ENCODE measurements at places on chromosomes 12 and 14.

- no peak for DNase-seq
These were observed 413.6 kb downstream of the TMEM121 start for GRCh38 chr14:105939810-105940508.

GRCh38 chr12:132601171-132601883 is 9.1 kb downstream of the LRCOL1 start:
- no peak for DNase-seq

DNA sequence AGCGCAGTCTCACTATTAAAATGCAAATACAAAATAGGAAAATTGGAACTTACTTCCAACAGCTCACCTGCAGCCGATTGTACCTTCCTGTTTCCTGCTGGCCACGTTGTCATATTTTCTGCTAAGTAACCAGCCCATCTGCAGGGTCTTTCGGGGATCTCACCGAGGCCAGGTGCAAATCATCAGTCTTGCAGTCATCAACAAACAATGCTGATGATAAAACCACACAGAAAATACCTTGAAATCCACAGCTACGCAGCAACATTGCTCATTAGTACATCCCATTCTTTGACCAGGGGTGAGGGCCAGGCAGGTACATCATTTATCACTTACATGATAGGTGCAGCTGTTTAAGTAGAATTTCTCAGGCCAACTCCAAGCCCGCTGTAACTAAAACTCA is 406.9 kb downstream of the TMEM121 start:
- no peak for DNase-seq

- no peak for DNase-seq
These were observed 44.3 kb downstream of the CCDC92 start for GRCh38 chr12:123928274-123928865.

GRCh38 chr12:52976574-52977071 is 27.7 kb downstream of the KRT18 start:
- no peak for DNase-seq

DNA sequence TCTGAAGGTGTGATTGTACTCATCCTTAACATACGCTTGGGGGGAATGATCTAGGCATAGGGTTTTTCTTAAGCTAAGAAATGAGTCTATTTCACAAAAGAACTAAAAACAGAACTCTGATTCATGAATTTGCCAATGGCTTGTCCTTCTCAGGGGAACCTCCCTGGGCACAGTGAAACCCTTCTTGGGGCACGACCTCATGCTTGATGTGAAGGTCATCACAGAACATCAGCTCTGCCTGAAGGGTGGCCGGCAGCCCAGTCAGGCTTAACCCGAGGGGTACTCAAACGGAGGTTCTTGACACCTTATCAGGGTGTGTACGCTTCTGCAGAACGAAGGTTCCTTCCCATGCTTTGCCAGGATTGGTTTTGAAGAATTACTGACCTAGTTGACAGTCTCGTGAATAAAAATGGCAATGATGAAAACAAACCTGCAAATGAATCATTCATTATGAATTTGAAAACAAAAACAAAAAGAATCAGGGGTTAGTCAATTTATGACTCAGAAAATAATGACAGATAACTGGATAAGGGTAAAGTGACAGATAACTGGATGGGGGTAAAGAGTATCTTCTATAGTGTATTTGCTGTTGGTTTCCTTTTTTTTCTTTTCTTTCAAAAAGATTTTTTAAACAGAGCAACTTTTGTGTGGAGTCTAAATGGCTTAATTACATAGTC is 86.4 kb downstream of the GALNT8 start:
- DNase-seq = no peak

- no peak for DNase-seq
These were observed 27.4 kb downstream of the NELL2 start for GRCh38 chr12:44848703-44849085.

GRCh38 chr12:123148223-123148622 is 2.7 kb downstream of the PITPNM2 start:
- no peak for DNase-seq

DNA sequence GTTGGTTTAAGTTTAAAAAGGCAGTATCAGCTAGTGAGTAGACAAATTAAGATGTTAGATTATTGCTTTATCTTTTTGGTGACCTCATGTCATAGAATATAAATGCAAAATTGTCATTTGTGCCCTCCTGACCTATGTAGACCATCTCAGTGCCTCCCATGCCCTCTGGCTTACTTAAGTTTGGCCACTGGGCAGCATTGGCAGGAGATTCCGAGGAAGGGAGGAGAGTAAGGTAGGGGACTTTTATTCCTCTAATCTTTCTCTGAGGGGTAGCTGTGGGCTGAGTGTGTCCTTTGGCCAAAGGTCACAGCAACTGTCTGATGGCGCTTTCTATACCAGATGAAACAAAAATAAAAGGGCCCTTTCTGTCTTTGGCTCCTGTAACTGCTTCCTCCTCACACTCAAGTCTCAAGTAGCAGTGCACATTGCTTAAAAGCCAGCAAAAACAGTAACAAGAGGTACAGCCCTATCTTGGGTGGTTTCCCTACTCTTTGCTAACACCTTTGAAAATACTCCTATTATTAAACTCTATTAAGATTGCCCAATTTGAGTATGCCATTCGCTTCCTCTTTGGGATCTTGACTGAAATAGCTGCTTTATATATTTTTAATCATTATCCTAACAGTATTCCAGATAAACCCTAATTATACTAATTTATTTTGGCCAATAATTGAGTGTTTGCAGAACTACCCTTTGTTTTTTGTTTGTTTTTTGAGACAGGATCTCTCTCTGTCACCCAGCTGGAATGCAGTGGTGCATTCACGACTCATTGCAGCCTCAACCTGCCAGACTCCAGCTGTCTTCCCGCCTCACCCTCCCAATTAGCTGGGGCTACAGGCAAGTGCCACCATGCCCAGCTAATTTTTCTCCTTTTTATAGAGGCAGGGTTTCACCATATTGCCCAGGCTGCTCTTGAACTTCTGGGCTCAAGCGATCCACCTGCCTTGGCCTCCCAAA is 56.5 kb upstream of the KCNH3 start:
- DNase-seq = no peak

- DNase-seq = no peak
These were observed 366 bp downstream of the LPCAT3 start for GRCh38 chr12:7017870-7018349.

DNA sequence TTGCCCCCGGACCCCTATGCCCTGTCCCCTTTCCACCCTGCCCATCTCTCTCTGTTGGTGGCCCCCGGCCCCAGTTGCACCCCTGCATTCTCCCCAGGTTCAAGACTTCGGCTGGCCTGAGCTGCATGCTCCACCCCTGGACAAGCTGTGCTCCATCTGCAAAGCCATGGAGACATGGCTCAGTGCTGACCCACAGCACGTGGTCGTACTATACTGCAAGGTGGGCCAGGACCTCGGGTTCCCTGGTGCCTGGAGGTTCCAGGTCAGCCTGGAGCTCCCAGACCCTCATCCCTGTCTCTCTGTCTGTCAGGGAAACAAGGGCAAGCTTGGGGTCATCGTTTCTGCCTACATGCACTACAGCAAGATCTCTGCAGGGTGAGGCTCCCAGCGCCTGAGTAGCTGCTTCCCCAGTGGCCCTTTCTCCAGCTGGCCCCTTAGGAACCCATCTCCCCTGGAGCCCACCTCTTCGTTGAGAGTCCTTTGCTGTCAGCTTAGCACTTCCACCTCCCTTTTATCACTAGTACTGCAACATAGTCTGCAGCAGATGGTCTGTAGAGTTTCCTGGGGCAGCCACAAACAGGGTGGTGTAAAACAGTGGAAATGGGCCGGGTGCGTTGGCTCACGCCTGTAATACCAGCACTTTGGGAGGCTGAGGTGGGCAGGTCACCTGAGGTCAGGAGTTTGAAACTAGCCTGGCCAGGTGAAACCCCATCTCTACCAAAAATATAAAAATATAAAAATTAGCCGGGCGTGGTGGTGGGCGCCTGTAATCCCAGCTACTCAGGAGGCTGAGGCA is 5.8 kb downstream of the TNS2 start:
- no peak for DNase-seq

DNA sequence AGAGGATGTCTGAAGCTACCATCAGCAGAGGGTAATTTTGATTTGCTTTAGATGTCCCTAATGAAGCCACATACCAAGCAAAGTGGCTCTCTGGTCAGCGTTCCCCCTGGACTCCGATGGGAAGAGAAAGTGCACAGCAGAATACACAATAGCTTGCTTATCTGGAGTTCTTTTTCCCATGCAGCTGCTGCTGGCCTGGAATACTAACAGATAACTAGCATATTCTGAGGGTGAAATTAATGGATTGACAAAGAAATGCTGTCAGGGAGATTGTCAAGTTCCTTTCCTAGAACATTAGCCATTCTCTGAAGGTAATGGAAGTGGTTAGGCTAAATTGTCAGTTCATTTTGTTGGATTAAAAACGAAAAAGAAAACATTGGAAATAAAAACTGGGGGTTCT is 391.3 kb downstream of the FLRT2 start:
- DNase-seq = no peak

DNA sequence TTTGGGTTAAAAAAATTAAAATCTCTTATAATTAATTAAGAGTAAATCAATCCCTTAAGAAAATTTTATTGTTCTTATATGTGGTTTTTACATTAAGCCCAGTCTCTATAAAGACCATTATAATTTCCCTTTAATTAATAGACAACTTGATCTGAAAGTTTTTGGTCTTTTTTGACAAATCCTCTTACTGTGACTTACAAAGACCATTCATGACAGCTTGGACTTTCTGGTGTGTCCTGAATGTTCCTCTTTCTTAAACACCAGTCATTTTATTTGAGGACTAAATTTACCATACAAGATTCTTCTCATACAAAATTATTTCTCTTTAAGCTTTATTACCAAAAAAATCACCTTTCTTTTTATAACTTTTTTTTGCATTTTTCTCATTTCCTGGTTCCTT is 368.3 kb downstream of the ADGRD1 start:
- DNase-seq = no peak

- DNase-seq = no peak
These were observed 12.3 kb downstream of the GPR19 start for GRCh38 chr12:12683725-12684124.

DNA sequence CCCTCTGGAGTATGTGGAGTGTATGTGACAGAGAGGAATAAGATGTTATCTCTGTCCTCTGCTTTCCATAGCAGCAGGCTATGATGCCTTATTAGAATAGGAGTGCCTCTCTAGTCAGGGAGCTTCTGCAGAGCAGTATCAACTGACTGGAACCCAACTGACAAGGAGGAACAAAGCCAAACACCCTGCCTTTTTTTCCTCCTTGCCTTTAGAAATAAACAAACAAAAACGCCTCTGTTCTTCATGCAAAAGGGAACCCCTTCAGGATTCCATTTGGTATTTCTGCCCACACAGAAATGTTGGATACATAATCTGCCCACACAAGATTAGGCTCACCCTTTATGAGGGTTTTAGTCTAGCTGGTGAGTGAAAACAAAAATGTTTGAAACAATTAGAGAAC is 50.3 kb downstream of the VRK1 start:
- no peak for DNase-seq

- no peak for DNase-seq
These were observed 87.2 kb upstream of the FRMD6 start for GRCh38 chr14:51564460-51564859.

GRCh38 chr12:124130691-124131591 is 157.9 kb downstream of the ZNF664 start:
- DNase-seq = no peak

Measured in stimulated activated CD4-positive, alpha-beta T cell treated with anti-CD3 and anti-CD28 coated beads, Interleukin-4, amount 100 ng/mL, for 48 hours (primary cell).